ENCODE measurements at places on chromosomes 16 and 17.

- DNase-seq = peak; percentile 57
Measured at GRCh38 chr16:23803591-23804123, 32.1 kb upstream of the PRKCB start.

- DNase-seq = no peak
Measured at GRCh38 chr17:75406222-75406615, 741 bp upstream of the GRB2 start.

DNA sequence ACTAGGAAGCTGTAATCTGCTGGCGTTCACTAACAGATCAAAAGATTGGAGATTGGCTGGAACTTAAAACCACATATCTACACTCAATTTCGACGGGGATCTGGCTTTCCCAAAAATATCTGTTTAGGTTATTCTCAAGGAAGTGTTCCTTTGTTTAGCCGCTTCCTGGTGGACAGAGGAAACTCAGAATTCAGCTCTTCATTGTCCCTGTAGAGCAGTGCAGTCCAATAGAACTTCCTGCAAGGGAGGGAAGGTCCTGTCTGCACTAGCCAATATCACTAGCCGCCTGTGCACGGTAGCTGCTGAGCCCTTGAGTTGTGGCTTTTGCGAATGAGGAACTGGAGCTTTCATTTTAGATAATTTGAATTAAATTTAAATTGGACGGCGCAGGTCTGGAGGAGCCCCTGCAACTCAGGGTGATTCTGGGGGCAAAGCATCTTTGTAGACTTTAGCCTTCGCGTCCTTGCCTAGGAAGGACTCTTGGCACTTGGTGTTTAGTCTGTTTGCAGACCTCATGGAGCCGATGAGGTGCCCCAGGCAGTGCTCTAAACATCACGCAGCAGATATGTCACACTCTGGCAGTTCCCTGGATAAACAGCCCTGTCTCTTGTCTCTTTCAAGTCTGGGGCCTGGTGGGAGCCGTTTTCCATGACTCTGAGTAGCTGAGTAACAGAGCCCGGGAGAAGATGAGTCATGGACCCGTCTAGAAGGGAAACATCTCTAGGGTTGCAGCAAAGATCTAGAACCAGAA lies 122.2 kb downstream of the CCDC182 start:
- no peak for DNase-seq

DNA sequence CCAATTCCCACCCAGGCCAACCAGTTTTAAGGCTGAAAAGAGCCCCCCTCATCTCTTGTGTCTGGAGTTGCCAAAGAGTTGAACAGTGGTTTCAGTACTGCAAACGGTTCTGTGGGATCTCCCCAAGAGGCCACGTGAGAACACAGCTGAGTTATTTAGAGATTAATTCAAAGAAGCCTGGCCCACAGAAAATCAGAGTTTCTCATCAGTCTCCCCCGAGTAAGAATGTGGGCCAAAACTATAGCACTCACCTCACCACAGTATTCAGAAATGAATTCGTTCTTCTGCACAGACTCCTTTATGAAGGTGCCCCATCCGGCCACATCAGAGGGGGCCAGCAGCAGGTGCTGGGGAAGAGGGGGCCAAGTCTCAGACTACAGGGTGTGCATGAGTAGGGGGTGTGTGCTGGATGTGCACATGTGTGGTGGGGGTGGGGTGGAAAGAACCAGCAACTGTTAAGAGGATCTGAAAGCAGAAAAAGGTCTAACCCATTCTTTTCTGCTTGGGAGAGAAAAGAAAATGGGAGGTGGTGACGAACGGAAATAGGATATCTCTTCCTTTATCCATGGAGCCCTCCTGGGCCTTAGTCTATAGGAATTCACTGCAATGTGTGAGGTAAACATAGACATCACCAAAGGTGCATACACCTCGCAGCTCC lies 22.6 kb downstream of the CNTNAP1 start:
- no peak for DNase-seq

- DNase-seq = no peak
Measured at GRCh38 chr16:3716831-3717234, 491 bp downstream of the TRAP1 start.

GRCh38 chr16:86949116-86949515 lies 368.1 kb downstream of the C16orf95 start:
- no peak for DNase-seq

DNA sequence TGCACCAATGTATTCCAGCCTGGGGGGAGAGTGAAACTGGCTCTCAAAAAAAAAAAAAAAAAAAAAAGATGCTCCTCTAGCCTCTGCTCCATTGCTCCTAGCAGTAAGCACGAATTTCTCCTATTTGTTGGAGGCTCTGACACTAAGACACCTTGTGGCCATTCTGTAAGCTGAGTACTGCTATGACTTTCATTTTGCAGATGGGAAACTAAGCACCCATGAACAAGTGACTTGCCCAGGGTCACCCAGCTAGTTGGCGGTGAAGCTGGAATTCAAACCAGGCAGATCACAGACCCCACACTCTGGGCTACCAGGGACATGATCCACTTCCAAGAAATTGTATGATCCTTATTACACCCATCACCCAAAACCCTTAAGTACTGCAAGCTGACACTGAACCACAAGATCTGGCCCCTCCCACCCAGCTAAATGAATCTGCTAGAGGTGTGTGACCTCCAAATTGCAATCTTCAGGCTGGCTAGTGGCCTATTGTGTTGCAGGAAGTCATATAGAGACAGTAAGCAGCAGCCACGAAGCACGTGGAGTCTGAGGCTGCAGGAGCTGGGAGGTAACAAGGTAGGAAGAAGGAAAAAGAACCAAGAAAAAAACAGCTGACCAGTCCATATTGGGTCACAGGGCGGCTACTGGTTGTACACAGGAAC lies 209.4 kb downstream of the XYLT1 start:
- DNase-seq = no peak

GRCh38 chr17:48527547-48527932 lies 3.3 kb downstream of the HOXB1 start:
- no peak for DNase-seq

DNA sequence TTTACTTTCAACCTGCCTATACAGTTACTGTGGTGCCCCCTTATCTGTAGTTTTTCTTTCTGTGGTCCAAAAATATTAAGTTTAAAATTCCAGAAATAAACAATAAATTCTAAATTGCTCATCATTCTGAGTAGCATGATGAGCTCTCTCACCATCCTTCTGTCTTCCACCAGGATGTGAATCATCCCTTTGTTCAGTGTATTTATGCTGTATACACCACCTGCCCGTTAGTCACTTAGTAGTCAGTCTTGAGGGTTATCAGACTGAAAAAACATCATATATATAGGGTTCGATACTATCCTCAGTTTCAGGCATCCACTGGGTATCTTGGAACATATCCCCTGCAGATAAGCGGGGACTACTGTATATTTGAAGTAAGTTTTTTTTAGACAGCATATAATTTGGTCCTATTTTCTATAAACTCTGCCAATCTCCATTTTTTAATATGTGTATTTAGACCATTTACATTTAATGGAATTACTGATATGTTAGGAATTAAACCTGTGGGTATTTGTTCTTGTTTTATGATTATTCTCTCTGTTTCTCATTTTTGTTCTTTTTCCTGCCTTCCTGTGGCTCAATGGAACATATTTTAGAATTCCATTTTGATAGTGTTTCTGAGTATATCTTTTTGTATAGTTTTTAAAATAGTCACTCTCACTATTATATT lies 31.0 kb downstream of the TBX21 start:
- no peak for DNase-seq

DNA sequence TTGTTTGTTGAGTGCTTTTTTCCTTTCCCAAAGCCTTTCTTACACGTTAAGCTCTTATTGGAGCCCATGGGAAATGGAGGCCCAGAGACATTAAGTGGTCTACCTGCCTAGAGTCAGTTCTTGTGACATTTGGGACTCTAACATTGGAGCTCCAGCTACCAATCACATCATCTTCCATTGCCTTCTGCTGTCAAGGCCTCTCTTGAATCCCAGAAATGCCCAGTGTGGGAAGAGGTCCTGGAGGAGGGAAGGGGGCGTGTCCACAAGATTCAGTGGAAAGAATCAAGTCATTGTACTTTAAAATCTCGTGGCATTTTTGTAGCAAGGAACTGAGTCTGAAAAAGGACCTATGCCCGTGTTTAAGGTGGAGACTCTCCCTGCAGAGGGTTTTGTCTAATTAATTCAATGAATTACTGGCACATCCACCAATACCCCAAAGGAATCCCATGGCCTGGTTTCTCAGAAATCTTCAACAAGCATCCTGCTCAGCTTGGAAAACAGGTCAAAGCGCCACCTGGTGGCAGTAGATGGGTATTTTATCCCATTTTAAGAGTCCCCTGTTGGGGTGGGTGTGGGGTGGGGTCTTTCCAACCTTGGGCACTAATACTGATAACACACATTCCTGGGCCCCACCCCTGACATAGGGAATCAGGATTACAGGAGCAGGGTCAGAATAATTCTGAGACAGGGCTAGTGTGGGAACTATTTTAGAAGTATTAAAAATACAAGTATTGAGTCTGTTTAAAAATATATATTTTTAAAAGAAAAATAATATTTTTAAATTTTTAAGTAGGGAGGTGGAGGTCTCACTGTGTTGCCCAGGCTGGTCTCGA lies 24.6 kb downstream of the GPT2 start:
- peak; percentile 57 for DNase-seq

- DNase-seq = no peak
Measured at GRCh38 chr16:1942047-1942809, 771 bp downstream of the MSRB1 start.

DNA sequence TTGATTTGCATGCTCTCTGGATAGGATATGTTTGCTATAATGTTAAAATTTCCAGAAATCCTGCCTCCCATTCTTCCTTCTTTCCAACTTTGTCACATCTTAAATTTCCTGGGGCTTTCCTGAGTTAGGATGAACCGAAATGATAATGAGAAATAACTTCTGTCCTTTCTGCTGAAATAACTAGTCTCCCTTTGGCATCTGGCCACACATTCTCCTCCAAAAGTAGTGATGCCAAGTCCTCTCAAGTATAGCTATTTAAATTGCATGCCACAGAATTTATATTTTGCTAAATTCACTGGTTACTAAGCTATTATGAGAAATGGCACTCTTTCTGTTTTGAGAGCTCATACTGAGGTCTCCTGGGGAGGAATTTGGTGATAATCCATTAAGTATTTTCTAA lies 30.6 kb downstream of the FAM20A start:
- no peak for DNase-seq

- DNase-seq = no peak
Measured at GRCh38 chr17:80036715-80037477, 454 bp downstream of the CCDC40 start.

- DNase-seq = no peak
Measured at GRCh38 chr17:74785096-74785980, 9.2 kb upstream of the NAT9 start.

- no peak for DNase-seq
Measured at GRCh38 chr17:9386401-9386800, 189.2 kb downstream of the STX8 start.

DNA sequence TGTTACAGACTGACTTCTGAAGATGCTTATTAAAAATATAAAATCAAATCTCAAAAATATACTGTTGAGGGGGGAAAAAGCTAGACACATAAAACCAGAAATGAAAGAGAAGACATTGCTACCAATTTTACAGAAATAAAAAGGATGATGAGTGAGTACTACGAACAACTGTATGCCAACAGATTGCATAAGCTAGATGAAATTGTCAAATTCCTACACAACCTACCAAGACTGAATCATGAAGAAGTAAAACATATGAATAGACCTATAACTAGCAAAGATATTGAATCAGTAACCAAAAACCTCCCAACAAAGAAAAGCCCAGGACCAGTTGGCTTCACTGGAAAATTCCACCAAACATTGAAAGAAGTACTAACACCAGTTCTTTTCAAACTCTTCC lies 3.5 kb upstream of the CAPNS2 start:
- no peak for DNase-seq

All from HCT116 (cell line).